ENCODE measurements at places on chromosomes 5 and 9.

- peak; percentile 1 for DNase-seq
Measured at GRCh38 chr9:134055981-134056461, 11.8 kb downstream of the BRD3 start.

GRCh38 chr5:82777106-82777505, 300.1 kb downstream of the TMEM167A start:
- DNase-seq: no peak

- DNase-seq: peak; percentile 46
Measured at GRCh38 chr5:16550316-16550952, 66.4 kb downstream of the RETREG1 start.

DNA sequence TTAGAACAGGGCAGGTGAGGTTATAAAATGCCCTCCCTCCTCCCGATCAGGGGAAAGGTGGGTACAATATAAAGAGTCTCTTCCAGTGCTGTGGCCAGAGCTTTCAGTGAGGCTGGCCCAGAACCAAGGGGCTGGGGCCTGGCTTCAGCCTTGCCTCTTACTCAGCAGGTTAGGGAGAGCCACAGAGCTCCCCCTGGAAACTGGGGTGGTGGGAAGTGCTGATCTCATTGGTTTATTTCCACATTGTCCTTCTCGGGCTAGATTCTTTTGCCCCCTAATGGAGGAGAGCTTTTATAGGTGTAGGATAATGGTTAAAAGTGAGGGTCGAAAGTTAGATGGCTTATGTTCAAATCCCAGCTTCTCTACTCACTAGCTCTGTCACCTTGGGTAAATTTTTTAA, 186.7 kb upstream of the TBC1D2 start:
- DNase-seq: no peak

- no peak for DNase-seq
Measured at GRCh38 chr5:168879929-168880328, 300.8 kb upstream of the PANK3 start.

- peak; percentile 47 for DNase-seq
Measured at GRCh38 chr5:72817076-72817481, 618 bp downstream of the TNPO1 start.

- DNase-seq: no peak
Measured at GRCh38 chr5:56757077-56757476, 58.3 kb upstream of the MAP3K1 start.

DNA sequence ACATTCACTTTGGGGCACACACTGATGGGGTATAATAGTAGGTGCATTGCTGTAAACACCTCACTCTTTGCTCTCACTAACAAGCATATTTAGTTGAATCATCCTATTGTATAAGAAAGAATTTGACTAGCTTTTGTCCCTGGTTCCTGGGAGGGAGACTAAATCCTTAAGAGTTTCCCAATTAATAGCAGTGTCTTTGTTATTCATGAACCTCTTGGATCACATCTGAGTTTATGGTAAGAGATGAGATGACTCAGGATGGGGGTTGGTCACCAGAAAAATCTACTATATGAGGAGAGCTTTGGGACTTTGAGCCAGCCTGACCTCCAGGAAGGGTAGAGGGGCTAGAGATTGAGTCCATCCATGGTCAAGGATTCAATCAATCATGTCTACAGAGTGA, 56.8 kb downstream of the PUM3 start:
- DNase-seq: no peak

DNA sequence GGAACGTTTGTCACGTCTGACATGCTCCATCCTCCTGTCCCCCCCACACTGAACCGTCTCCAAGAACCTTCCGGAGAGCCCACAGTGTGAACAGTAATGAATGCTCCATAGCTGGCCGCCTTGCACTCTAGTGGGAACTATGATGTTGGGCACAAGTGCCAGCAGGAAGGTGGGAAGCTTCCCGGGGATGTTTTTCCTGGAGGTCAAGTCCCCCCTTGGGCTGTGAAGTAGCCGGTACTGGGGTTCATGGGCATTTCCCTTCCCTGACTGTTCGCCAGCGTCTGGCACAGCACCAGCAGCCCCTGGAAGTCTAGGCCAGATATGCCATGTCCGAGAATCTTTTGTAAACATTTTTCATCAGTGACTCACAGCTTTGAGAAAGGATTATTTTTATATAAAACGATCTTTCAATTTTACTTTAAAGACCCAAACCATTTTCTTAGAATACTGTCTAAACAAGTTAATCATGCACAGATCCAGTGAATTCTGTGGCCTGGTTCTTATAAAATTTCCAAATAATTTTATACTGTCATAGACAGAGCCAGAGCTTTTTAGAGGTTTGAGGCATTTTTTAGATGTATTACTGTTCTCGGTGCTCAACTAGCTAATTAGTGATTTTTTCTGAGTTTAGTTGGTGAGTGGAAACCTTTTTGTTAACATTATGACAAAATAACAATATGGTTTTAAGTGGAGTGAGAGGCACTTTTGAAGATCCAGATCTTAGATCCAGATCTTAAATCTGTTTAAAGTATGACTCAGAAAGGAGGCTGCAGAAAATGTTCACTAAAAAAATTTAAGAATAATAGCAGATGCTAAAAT, 11.6 kb downstream of the ABL1 start:
- no peak for DNase-seq

DNA sequence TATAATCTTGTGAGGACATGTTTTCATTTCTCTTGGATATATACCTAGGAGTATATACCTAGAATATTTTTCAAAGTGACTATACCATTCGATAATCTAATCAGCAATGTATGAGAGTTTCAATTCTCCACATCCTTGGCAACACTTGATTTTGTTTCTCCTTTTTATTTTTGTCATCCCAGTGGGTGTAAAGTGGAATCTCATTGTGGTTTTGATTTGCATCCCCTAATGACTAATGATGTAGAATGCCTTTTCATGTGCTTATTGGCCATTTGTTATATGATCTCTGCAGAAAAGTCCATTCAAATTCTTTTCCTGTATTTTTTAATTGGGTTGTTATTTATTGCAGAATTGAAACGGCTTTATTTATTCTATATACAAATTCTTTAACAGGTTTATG, 15.2 kb downstream of the ZCCHC9 start:
- DNase-seq: no peak

GRCh38 chr5:149397530-149397929, 18.4 kb upstream of the IL17B start:
- DNase-seq: no peak

DNA sequence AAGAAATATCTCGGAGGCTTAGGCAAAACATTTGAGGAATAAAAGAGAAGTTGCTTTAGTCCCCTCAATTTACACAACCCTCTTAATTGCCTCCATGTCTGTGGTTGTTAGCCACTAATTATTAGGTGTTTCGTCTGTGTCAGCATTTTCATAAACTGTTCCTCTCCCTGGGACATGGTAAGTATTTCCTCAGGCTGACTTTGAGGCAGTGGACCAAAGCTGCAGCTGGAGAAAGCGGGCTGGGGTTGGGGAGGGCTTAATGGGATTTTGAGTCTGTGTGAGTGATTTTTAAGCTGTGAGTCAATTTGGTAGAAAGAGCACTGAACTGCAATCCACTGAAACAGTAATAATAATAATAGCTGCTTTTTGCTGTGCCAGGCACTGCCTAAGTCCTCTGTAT, 13.0 kb upstream of the TTC1 start:
- no peak for DNase-seq

DNA sequence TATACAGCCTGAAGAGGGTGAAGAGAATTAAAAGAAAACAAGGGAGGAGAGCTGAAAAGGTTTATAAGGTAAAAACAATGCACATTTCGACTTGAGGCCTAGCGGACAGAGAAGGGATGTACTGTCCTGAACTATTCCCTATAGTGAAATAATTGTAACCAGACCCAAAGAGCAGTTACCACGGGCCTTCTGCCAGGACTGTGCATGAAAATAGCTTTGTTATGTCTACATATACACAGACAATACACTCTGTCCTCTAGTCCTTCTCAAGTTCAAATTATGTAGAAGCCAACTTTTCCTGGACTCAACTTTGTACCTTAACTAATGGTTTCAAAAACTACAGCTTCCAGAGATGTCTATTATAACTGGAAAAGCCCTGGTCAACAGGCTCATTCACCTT, 223.7 kb downstream of the PCSK5 start:
- no peak for DNase-seq

- no peak for DNase-seq
Measured at GRCh38 chr5:5575461-5575860, 153.0 kb downstream of the ICE1 start.

- no peak for DNase-seq
Measured at GRCh38 chr5:1245905-1246576, 20.9 kb downstream of the SLC6A18 start.

GRCh38 chr9:82302968-82303655, 314.5 kb downstream of the SPATA31D1 start:
- DNase-seq: no peak

- DNase-seq: no peak
Measured at GRCh38 chr9:16370647-16371046, 499.8 kb downstream of the BNC2 start.

DNA sequence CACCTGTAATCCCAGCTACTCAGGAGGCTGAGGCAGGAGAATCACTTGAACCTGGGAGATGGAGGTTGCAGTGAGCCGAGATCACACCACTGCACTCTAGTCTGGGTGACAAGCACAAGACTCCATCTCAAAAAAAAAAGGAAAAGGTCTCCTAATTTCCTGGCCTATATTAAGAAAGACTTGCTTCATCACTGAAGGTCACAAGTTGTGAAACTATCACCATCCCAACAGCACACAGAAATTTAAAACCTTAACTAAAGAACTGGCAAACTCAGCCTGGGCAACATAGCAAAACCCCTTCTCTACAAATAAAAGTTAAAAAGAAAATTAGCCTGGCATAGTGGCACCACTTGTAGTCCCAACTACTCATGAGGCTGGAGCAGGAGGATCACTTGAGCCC, 17.2 kb downstream of the FRMD3 start:
- DNase-seq: no peak

GRCh38 chr9:72477930-72478518, 43.4 kb upstream of the TMC1 start:
- DNase-seq: no peak

DNA sequence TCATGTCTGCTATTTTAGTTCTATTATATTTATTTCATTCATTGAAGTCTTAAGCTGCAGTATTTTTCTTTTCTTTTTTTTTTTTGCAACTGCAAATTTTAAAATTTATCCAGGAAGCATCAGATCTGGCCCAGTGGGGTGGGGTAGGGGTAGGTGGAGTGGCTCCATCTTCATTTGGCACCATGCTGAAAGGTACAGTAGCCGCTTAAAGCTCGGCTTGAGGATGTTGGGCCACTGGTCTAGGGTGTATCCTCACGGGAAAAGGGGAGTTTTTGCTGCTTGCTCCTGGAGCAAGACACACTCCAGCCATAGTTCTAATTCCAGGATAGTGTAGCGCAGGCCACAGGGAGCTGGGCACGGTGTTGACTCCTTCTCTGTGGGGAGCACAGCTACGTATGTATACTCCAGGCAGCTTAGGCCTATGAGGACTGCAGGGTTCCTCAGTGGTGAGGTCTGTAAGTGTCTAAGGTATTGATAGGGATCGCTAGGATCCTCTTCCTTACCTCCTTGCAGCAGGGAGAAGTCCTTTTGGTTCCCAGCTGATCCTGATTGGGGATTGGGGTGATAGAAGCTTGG, 22.7 kb downstream of the RCL1 start:
- no peak for DNase-seq

- DNase-seq: no peak
Measured at GRCh38 chr5:17249029-17249634, 31.7 kb downstream of the BASP1 start.

GRCh38 chr9:107534510-107535078, 45.0 kb upstream of the KLF4 start:
- no peak for DNase-seq

DNA sequence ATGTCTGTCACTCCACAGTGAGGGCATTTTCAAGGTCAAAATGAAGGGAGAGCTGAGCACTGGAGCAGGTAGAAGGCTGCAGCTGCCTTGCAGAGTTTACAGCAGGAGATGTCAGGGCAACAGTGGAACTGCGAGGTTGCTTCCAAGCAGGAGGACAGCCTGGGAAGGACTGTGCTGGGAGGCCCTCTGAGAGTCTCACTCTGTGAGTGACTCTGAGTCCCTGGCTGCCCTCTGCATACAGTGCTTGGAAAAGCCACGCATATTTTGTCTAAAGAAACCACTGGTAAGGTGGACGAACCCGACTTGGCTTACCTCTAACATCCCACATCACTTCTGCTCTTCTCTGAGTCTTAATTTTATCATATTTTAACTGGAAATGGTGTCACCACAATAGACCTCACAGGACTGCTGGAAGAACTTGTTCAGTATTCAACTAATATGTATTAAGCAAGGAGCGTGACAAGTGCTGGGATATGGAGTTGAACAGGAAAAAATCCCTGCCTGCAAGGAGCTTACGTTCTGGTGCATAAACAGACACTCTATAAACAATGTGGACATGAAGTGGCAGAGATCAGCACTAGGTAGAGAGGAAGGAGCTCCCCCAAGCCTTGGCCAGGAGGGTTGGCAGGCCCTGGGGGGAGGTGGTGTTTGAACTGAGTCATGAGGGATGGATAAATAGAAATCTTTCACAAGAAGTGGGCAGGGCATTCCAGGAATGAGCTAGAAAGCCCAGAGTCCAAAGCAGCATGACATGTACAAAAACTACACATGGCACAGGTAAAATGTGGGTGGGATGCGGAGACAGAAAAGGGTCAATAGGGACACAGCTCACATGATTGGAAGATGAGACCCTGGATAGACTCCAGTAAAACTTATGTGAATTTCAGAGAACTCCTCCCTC, 64.0 kb upstream of the FOXE1 start:
- DNase-seq: no peak

DNA sequence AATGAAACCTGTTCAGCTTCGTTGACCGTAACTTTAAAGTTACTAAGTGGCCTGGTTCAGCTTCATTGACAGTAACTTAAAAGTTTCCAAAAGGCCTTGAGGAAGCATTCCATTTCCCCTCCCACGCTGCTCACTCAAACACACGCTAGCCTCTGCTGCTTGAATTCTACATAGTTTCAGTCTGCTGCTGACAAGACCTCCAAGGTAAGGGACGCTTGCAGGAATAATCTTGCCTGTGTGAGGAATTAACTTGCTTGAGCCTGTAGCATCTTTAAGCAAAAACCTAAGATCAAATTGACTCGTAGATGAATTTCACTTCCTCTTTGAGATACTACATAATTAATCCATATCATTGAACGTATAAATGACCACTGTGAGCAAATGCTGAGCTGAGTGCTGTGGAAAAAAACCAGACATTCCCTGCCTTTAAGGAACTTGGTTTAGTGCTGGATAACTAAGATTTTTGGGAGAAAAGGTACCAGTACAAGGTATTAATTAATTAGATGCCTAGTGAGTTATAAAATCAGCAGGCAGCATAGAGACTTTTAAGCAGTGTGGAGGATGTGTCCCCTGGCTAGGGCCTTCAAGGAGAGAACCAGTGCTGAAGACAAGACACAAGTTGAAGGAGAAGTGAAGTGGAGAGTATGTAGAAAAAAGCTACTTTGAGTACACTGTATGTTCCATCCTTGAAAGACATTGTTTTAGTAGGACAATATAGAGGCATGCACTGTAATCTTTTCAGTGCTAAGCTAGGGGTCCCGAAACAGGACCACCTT, 39.2 kb downstream of the GRAMD2B start:
- DNase-seq: no peak

DNA sequence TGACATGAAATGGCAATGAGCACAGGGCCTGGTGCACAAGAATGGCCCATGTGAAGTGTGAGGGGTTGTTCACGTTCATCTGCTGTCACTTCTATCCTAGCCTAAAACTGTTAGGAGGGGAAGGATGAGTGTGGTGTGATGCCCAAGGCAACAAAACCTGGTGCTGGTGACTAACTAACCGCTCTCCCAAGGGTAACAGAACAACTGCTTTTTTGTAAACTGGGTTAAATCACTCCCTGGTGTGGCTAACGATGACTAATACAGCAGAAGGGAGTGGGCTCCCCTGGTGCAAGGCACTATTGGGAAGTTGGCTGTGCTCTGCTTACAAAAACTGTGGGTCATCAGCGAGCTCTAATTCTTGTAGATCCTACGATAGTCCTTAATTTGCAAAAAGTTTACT, 103.2 kb upstream of the VCAN start:
- no peak for DNase-seq
